SK-N-MC (cell line): ENCODE measurements at places on chromosomes 6 and 20.
A peak's percentile ranks its signal among the peaks of the same experiment; 100 is the strongest.

DNA sequence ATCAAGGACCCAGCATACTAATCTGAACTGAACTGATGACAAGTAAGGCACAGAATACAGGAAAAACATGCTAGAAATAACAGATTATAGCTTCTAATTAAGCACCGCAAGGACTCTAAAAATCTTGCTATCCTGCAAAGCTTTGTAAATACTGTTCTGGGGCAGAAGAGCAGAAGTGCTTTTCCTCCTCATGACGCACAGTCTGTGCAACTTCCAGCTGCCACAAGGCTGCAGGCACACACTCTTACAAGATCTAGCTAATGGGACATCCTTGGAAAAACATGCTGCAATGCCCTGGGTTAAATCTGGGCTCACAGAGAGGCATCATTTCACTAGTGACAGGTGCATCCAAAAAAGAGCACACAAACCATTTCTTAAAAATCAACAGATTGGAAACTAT lies 188.6 kb downstream of the GJA10 start:
- no peak for DNase-seq

DNA sequence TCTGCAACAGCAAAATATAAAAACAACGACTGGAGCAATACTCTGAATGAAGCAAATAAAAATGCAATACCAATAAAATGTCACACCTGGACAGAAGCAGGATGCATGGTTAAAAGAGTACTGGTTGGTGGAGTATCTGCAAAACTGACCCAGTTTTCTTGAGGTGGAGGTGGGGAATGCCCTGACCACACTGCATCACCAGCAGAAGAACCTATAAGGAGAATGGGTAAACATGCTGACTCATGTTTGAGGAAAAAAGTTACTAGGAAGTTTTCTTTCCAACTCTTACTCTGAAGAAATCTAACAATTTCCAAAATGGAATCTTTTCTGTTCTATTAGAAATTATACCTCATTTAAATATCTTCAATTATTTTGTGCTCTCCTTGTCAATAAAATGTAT lies 43.6 kb downstream of the REPS1 start:
- DNase-seq: no peak

DNA sequence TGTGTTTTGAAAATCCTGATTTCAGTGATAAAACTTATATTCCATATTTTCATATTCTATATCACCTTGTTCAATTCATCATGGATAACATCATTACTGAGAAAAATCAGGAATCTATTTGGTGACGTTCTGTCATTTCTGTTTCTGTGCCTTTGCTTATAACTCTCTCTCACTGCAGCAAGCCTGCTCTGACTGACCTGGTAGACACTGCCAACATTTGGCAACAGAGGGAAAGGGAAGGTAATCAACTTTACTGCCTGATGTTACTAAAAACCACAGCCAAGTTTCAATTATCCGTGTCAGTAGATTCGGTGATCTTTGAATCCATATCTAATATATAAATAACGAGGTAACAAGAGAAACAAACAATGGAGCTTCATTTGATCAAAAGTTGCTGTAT lies 501.9 kb downstream of the LMBRD1 start:
- no peak for DNase-seq

DNA sequence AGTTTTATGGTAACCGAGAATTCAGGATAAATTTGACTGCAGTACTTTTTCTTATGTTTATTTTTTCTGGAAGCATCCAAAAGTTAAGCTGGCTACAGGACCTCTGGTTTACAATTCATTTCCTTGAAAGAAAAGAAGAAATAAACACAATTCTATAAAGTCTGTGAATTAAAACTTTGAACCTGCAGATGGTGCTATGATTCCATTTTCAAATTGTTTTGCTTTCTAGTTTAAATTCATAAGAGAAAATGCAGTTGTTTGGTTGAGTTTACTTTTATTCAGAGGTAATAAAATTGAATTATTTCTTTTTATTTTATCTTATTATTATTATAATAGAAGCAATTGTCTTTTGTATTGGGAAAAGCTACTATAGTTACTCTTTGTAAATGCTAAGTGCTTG lies 1.8 kb upstream of the VIP start:
- DNase-seq: peak; percentile 14

- no peak for DNase-seq
These were observed 537 bp upstream of the GABBR1 start for GRCh38 chr6:29633534-29633905.

- no peak for DNase-seq
These were observed 91.5 kb upstream of the HIVEP1 start for GRCh38 chr6:11920566-11920965.

- DNase-seq: peak; percentile 73
These were observed 44.0 kb upstream of the ZBTB24 start for GRCh38 chr6:109526905-109527628.

DNA sequence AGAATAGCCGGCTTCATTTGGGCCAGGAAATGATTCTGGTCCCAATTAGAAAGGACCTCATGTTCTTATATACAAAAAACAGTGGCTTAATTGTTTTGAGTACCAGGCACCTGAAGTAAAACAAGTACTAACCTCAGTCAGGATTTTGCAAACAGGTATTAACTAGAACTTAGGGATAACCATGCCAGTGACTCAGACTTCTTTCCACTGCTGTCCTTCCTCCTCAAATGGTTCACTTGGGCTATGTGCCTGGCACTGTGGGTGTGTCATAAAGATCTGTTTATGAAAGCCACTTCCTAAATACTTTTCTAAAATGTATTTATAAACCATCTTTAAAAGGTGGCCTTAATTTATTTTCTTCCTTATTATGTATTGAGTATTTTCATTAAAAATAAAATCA lies 10.7 kb downstream of the CLDN20 start:
- no peak for DNase-seq

DNA sequence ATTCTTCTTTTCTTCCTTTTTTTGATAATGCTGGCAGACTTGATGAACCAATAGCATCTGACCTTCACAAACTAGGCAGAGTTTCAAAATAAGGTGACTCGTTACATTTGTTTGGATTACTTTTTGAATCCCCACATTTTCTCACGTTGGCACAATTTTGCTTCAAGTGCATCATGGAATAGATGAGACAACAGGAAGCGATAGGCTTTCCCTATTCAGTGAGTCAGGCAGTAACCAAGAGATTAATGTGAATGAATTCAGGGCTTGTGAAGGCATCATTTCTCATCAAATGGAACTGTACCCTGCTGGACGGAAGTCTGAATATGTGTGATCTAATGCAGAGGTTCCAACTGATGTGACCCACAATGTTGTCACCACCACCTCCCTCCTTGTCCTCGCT lies 10.7 kb downstream of the RFPL4B start:
- DNase-seq: no peak

- no peak for DNase-seq
These were observed 48.5 kb upstream of the NOP56 start for GRCh38 chr20:2603816-2604505.

GRCh38 chr6:83905648-83906047 lies 46.2 kb downstream of the CYB5R4 start:
- no peak for DNase-seq

DNA sequence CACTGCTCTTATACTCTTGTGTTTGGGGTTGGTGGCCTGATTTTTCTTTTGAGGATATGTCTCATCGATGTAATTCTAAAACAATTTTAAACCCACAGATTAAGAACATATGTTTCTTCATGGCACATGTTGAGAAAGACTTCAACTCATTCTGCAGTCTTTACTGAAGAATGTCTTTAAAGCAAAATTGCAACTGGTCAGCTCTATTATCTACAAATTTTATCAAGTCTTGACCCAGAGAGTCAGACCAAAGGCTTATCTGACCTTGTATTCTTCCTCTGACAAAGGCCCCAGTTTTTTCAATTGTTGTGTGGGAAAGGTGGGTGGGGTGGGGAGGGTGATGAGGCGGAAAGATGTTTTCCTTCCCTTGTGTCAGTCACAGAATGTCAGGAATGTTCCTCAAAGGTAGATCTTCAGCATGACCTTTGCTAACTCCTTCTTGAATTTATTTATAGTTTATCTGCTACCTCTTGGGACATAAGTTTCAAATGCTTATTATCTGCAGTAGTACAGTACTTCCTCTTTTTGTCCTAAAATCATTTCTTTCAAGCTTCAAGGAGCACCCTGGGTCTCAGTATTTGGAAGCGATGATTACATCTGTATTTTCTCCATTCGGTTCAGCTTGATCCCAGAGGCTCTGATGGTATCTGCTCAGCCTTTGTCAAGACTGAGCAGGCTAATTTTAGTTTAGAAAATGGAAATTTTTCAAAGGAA lies 63.2 kb upstream of the TIAM2 start:
- no peak for DNase-seq

- no peak for DNase-seq
These were observed 668.9 kb downstream of the TFAP2A start for GRCh38 chr6:9745966-9746365.

GRCh38 chr20:50728486-50728980 lies 2.8 kb upstream of the PARD6B start:
- DNase-seq: no peak

- DNase-seq: no peak
These were observed 9.2 kb downstream of the ZHX3 start for GRCh38 chr20:41308290-41308711.

- DNase-seq: no peak
These were observed 102.9 kb upstream of the PRL start for GRCh38 chr6:22399693-22400092.

DNA sequence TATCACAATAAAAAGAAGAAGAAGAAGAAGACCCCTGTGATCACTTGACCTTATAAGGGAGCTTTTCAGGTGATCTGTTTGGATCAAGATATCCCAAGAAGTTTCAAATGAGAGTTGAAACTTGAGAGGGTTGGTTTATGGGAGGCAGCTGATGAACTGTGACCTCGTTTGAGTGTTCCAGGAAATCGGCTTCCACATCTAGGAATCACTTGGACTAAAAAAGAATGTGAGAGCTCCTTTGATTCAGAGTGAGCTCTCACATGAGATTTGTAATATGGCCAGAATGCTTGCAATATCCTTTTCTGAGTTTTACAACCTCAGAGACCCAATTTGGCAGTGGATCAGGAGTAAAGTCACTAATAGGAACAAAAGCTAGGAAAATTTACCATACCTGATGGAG lies 228.1 kb downstream of the ATXN1 start:
- no peak for DNase-seq

DNA sequence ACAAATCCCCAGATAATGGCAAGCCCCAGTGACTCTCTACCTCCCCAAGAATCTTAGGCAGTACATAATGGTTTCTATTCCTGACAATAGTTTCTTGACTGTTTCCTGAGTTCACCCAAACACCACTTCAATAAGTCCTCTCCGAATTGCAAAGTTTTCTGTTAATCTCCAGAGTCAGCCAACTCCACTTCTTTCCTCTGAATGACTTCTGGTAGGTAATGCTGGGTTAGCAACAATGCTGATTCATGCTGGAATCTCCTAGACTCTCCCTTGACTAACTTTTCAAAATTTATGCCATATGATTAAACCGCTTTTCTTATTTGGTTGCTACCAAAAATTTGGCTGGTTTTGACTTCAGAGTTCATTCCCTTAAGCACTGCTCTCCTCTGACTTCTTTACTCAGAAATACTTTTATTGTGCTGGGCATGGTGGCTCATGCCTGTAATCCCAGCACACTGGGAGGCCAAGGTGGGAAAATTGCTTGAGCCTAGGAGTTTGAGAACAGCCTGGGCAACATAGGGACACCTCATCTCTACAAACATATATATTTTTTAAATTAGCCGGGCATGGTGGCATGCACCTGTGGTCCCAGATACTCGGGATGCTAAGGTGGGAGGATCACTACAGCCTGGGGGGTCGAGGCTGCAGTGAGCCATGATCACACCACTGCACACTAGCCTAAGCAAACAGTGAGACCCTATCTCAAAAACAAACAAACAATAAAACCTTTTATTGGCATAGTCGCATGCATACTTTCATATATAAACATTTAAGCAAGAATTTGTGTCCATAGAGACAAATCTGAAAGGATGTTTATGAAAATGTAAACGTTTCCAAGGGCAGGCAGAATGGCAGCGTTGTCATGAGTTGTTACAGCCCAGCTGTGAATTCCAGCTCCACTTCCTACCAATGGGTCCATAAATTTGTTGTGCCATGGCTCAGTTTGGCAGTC lies 249.3 kb upstream of the PLN start:
- DNase-seq: no peak

GRCh38 chr6:4295058-4295782 lies 159.8 kb upstream of the ECI2 start:
- DNase-seq: no peak

DNA sequence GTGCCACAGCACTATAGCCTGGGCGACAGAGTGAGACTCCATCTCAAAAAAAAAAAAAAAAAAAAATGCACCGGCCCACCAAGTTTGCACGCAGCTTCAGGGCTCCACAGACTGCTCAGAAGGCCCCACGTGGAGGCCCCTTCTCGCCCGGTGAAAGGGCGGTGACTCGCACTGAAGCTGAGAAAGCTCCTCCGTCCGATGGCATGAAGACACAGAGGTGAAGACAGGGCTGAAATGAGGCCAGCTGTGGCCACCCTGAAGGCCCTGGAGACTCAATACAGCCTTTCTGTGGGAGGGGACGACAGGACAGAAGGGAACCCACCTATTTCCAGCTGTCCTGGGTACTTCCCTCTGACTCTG lies 84.0 kb downstream of the PTPN1 start:
- DNase-seq: no peak

GRCh38 chr6:107667790-107668189 lies 156.3 kb downstream of the SCML4 start:
- no peak for DNase-seq

DNA sequence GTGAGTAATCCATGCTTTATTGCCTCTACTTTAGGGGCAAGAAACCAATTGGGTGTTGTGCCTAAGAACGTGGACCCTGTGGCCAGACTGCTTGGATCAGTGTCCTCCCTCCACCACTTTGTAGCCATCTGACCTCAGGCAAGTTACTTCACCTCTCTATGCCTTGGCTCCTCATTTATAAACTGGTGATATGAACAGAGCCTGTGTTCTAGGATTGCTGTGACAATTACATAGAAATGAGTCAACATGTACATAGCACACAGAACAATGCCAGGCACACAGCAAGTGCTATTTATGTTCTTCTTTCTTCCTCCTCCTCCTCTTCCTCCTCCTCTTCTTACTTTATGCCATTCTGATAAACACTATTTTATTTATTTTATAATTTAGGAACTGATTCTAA lies 339.4 kb downstream of the CD83 start:
- DNase-seq: no peak

- DNase-seq: no peak
These were observed 109.8 kb downstream of the UBE3D start for GRCh38 chr6:82955841-82956240.

GRCh38 chr6:118940770-118941169 lies 5.8 kb upstream of the MCM9 start:
- DNase-seq: no peak

GRCh38 chr6:116059713-116060571 lies 749 bp downstream of the FRK start:
- no peak for DNase-seq
